ENCODE measurements at places on chromosomes 13 and 19.
A peak's percentile ranks its signal among the peaks of the same experiment; 100 is the strongest.

DNA sequence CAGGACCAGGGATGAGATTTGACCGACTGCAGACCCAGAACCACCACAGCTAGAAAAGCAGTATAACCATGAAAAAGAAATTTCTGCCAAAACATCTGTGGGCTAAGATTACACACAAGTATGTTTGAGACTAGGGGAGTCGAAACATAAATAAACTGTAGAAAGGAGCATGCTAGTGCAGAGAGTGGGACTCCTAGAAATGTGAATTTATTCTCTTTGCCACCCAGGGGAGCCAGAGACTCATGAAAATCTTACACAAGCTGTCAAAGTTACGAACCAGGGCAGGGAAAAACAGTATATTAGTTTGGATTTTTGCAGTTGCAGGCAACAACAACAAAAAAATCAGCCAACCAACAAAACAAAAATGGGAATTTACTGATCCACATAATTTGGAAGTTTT lies 12.3 kb upstream of the HSPH1 start:
- peak; percentile 28 for DNase-seq

DNA sequence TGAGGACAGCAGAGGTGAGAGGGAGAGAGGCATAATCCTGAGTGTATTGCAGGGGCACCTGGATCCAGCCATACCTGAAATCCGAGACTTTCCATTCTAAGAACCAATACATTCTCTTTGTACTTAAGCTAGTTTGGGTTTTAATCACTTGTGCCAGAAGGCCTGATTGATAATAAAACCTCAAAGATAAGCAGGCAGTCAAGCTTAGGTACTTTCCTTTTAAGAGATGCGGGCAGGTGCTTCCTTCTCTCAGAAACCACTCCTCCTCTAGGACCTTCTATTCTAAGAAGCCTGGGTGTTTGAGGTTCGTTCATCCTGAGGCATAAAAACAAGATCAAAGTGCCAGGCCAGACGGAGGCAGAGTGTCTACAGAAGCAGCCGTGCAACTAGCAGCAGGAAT lies 22.2 kb downstream of the FAM187B start:
- no peak for DNase-seq

GRCh38 chr13:24888291-24888931 lies 124.4 kb downstream of the RNF17 start:
- DNase-seq: no peak

DNA sequence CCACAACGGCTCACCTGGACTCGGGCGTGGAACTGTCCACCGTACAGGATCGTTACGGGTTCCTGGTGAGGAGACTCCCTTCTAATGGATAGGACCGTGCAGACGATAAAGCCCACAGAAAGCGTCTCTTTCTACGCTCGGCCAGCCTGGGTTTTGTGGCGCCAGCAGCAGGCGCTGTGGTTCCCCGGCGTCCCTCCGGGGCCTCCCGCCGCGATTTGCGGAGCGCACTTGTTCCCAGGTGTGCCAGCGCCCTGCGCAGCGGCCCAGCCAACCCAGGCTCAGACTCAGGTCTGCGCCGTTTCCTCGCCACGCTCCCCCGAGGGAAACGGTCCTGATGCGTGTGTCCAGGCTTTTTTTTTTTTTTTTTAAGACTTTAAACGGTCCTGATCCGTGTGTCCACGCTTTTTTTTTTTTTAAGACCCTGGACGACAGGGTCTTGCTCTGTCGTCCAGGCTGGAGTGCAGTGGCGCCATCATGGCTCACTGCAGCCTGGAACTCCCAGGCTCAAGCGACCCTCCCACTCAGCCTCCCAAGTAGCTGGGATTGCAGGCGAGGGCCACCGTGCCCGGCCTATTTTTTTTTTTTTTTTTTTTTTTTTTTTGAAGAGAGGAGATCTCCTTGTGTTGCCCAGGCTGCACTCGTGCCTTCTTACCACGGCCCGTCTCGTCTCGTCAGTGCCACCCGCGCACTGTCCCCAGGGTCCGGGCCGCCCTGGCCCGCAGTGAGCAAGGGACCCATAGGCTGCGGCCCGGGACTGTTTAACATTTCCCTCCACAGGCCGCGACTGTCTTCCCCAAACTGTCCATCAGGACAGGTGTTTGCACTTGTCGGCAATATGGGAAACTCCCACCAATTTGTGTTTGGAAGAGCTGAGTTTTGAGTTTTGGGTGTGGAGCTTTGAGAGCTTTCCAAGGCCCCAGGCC lies 23.8 kb downstream of the GJA3 start:
- DNase-seq: no peak

- no peak for DNase-seq
Observed at GRCh38 chr13:62302341-62302740, 886.7 kb upstream of the PCDH20 start.

GRCh38 chr13:33445476-33445875 lies 159.9 kb upstream of the STARD13 start:
- DNase-seq: no peak

All from myocyte (in vitro differentiated cells).